ENCODE measurements at places on chromosomes 1 and 21.
A peak's percentile ranks its signal among the peaks of the same experiment; 100 is the strongest.

GRCh38 chr1:39238476-39238875 lies 34.0 kb downstream of the MACF1 start:
- no peak for DNase-seq

GRCh38 chr1:159798893-159799292 lies 3.3 kb upstream of the FCRL6 start:
- DNase-seq: peak; percentile 86

DNA sequence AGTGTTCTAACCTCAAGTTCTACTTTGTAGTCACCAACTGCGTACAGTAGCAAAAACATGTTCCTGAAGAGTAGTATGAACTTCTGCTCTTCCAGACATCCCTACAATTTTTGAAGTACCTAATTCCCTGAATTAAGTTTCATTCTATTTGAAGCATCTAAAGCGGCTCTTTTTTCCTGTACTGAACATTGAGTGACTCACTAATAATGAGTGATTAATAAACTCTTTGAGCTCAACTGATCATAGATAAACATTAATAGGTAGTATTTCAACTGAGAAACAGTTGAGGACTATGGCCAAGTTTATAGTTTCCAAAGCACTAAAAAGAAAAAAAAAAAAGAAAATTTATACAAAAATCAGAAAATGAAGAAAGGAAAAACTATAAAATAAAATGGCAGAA lies 683.1 kb downstream of the LTN1 start:
- DNase-seq: no peak

- DNase-seq: no peak
Observed at GRCh38 chr21:34744801-34745200, 76.0 kb downstream of the CLIC6 start.

GRCh38 chr1:106554294-106554693 lies 502.2 kb upstream of the PRMT6 start:
- DNase-seq: no peak

- DNase-seq: no peak
Observed at GRCh38 chr1:152626744-152627143, 3.8 kb upstream of the LCE3A start.

- DNase-seq: peak; percentile 98
Observed at GRCh38 chr1:109298666-109299557, 7.9 kb downstream of the MYBPHL start.

GRCh38 chr1:220873868-220874655 lies 5.2 kb upstream of the HLX start:
- DNase-seq: no peak

DNA sequence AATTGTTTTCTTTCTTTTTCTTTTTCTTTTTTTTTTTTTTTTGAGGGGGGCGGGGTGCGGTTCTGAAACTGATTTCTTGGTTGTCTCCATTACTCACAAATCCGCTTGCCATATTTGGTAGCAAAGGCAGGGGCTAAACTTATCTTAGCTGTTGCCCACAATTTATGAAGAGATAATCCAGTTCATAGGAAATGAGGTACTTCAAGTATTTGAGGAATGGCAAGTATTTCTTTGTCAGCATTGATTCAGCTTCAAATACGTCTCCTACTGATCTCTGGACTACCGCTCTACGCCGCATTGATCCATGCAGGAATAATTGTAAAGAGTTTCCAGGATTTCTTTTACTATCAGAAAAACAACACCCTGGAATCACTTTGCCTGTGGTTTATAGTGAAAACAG lies 289.2 kb upstream of the DPYD start:
- no peak for DNase-seq

- no peak for DNase-seq
Observed at GRCh38 chr1:245062741-245063305, 92.0 kb upstream of the KIF26B start.

- DNase-seq: no peak
Observed at GRCh38 chr21:36310016-36310415, 10.0 kb upstream of the MORC3 start.

DNA sequence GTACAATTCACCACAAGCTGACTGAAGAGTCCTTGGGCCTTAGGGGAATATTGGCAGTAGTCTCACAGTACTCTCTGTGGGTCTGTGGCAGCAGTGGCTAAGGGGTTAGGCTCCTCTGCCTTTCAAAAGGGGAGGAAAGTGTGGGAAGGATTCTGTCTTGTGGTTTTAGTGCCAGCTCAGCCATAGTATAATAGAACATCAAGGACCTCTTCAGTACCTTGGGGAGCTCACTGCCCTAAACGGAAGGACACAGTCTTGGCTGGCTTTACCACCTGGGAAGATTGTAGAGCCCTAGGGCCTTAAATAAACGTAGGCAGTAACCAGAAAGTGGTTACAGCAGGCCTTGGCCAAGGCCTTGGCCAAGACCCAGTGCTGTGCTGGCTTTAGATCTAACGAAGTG lies 265.7 kb downstream of the COL11A1 start:
- DNase-seq: no peak

- DNase-seq: no peak
Observed at GRCh38 chr1:22231995-22232690, 89.2 kb upstream of the WNT4 start.

GRCh38 chr1:47532921-47533792 lies 95.3 kb downstream of the FOXD2 start:
- peak; percentile 96 for DNase-seq

DNA sequence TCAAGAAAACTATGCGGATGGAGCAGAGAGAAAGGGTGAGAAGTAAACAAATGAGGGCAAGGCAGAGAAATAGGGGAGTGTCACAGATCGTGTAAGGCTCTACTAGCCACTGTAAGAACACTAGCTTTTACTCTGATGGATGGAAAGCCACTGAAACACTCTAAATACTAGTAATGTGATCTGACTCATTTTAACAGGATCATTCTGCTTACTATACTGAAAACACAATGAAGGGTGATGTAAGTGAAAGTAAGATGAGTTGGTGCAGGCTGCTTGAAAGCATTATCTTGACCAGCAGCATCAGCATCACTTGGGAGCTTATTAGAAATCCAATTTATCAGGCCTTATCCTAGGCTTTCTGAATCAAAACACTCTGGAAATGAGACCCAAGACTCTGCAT lies 32.7 kb downstream of the TUT4 start:
- DNase-seq: no peak

DNA sequence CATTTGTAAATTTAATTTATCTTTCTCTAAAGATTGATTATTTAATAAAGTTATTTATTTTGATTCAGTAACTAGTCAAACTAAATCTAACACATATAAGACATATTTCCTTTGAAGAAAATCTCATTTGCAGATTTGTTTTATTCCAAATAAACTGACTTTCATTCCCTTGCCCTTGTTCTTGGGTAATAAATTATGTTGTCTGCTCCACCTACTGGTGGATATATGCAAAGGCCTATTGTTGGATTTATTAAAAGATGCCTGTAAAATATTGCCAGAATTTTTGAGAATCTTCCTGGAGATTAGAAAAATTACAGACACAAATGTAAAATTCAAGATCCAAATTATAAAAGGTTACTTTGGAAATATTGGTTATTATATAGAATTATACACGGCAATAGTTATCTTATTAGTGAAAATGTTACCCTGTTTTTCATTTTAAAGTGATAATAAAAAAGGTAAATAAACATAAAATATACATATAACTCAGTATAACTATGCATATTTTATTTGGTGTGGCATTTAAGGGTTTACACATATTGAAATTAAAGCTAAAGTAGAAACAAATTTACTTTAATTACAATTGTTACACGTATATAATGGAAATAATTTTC lies 116.1 kb downstream of the SPATA17 start:
- DNase-seq: no peak

All from islet precursor cell (in vitro differentiated cells).